Mammary epithelial cell (primary cell): ENCODE measurements at places on chromosomes 3 and 15.
A peak's percentile ranks its signal among the peaks of the same experiment; 100 is the strongest.

- DNase-seq, result no peak
Measured at GRCh38 chr15:22903961-22904534, 65.6 kb downstream of the NIPA2 start.

DNA sequence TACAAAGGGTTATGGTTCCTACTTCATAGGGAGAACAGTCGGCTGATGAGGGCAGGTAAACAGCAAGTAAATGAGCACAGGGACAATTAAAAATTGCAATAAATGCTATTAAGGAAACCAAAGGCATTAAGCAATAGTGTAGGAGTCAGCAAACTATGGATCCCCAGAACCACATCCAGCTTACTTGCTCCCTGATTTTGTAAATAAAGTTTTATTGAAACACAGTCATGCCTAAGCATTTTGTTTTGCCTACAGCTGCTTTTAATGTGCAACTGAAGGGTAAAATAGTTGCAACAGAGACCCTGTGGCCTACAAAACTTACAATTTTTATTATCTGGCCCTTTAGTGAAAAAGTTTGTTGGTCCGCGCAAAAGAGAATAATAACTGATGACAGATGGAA lies 351.2 kb upstream of the NR2F2 start:
- DNase-seq, result no peak

DNA sequence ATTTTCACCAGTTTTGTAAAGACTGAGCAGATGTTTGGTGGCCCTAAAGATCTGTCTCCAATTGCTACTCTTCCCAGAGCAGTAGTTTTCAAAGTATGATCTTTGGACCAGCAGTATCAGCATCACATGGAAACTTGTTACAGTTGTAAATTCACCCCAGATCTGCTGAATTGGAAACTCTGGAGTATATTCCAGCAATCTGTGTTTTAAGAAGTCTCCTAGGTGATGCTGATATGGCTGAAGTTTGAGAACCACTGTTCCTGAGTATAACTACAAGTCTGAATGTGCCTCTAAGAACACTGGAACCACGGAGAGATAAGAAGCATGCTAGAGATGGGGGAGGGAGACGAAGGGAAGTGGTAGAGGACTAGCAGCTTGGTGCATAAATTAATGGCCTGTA lies 45.7 kb downstream of the NUDT16 start:
- DNase-seq, result no peak

DNA sequence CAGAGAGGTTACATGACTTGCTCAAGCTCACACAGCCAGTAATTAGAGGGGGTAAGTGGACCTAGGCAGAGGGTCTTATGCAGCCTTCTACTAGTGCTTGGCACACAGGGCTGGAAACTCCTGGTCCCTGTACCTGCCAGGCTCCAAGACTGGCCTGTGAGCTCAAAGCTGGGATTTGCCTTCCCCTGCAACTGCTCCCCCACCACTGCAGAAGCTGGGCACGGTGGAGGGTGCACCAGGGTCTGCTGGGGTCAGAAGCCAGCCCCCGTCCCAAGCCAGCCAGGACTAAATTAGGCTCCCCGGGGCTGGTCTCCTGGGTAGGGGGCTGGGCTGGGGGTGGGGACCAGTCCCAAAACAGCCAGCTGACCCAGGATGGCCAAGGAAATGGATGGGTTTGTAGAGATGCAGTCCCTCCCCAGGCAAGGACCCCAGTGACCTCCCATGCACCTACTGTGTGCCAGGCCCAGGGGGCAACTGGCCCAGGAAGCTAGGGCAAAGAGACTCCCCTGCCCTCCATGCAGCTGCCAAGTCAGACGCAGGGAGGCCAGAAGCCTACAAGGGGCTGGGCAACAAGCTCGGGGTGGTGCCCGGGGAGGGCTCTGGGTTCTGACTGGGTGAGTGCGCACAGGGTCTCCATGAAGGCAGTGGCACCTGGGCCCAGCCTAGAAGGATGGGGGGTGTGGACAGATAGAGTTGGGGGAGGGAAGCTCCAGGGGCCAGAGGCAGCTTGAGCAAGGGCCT lies 51.8 kb upstream of the LINGO1 start:
- no peak for DNase-seq

- peak; percentile 74 for DNase-seq
Measured at GRCh38 chr15:39582286-39582976, 1.6 kb downstream of the THBS1 start.

DNA sequence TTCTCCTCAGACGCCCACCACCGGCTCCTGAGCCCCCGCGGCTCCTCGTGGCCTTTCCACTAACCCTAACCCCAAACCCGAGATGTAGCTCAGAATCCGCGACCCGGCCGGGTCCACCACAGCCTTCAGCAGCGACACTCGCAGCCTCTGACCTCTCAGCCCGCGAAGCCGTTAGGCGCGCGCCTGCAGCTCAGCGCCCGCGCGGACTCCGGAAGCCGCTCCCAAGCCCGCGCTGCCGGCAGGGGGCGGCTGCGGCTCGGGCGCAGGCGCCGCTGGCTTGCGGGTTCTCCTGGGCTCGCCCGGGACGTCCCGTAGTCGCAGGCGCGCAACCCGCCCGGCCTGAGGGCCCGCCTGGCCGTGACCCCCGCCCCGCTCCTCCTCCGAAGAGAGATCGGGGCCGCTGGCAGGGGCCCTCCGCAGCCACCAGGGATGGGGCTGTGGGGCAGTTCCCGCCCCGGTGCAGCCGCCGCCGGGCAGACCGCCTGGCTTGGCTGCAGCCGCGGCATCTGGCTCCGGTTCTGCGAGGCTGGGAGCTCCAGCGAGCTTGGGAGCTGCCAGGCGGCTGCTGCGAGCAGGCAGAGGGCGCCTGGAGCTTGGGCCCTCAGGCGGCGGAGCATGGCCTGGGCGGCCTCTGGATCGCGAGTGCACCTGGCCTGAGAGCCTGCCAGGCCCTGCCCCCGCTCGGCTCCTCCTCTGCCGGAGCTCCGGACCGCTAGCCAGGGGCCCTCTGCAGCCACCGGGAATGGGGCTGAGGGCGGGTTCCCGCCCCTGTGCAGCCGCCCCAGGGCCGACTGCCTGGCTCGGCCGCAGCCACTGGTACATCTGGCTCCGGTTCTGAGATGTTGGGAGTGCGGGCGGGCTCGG lies 120.7 kb downstream of the LMLN start:
- DNase-seq, result peak; percentile 70

DNA sequence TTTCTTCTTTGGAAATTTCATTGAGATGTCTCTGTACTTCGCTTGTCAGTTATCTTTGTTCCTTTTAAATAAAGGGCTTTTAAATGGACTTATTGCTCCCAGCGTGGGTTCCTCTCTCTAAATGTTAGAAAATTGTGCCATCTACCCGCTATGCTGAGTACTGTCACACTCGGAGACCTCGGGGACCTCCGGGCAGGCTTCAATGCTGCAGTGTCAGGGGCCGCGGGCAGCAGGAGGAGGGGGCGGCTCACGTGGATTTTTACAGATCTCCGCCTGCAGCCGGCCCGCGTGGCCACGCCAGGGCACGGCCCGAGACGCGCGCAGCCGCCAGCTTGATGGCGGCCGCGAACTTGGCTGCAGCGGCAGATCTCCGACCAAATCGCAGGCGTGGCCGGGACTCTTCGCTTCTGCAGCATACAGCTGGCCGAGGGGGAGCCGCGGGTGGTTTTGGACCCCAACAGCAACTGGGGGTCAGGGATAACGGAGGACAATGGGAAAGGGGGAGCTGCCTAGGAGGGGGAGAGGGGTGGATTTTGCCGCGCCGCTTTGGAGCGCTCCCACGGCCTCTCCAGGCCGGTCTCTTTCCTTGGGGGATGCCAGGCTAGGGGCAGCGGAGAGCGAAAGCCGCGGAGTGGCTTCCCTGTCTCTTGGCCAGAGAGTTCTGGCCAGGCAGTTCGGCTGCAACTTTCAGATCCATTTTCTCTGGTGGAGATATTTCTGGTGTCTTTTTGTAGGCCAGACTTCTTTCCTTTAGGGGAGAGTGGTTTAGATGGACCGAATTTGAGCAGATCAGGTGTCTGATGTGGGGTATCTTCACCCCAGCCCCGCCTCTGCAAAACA lies 15.3 kb downstream of the NR2F2 start:
- DNase-seq, result no peak

DNA sequence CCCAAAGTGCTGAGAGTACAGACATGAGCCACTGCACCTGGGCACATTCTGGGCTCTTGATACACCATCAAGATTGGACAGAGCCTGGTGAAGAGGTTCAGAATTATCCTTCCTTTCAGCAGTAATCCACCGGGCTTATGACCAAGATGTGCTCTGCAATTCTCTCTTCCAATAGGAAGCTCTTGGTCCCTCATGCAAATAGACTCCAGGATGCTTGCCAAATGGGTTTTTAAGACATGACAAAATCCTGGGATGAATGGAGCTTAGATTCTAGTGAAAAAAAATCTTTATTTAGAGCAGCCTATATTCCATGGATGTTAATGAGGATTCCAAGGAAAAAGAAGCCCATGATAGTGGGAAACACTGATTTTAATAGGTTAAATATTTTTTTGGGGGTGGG lies 119.1 kb downstream of the SV2B start:
- DNase-seq, result no peak

DNA sequence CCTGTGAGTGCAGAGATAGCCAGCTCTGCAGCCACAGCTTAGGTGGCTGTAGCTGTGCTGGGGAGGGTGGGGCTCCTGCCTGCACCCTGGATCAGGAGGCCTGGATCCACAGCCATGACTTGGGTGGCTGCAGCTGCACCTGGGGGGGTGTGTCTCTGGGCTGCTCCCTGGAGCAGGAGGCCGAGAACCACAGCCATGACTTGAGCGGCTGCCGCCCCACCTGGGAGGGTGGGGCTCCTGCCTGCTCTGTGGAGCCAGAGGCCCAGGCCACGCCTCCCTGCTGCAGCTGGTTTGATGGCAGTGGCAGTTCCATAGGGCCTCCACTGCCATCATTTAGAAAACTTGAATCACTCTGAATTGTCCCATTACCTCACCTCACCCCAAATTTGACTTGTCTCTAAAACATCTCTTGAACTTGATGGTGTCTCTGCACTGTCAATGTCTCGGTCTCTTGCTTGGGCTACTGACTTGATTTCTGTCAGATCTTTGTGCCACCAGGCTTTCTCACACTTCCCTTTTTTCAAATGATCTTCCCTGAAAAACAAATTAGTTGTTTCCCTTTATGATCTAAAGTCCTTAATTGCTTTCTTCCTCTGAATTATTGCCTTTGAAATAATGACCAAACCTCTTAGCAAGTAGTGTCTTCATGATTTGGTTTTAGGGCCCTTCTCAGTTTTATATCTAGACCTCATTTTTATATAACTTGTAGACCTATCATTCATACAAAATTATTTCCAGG lies 313.2 kb upstream of the MME start:
- no peak for DNase-seq

- no peak for DNase-seq
Measured at GRCh38 chr3:171365489-171365888, 94.7 kb downstream of the TNIK start.

- DNase-seq, result no peak
Measured at GRCh38 chr3:161894657-161895056, 398.0 kb downstream of the OTOL1 start.

GRCh38 chr3:86737517-86737916 lies 253.4 kb downstream of the VGLL3 start:
- no peak for DNase-seq

DNA sequence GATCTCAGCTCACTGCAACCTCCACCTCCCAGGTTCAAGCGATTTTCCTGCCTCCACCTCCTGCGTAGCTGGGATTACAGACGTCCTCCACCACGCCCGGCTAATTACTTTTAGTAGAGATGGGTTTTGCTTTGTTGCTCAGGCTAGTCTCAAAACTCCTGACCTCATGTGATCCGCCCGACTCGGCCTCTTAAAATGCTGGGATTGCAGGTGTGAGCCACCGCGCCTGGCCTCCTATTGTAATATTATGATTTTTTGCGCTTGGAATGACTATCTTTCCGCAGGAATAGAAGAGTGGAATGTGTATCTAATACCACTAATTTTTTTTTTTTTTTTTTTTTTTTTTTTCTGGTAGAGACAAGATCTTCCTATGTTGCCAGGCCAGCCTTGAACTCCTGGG lies 1.8 kb downstream of the ARL8B start:
- peak; percentile 28 for DNase-seq

DNA sequence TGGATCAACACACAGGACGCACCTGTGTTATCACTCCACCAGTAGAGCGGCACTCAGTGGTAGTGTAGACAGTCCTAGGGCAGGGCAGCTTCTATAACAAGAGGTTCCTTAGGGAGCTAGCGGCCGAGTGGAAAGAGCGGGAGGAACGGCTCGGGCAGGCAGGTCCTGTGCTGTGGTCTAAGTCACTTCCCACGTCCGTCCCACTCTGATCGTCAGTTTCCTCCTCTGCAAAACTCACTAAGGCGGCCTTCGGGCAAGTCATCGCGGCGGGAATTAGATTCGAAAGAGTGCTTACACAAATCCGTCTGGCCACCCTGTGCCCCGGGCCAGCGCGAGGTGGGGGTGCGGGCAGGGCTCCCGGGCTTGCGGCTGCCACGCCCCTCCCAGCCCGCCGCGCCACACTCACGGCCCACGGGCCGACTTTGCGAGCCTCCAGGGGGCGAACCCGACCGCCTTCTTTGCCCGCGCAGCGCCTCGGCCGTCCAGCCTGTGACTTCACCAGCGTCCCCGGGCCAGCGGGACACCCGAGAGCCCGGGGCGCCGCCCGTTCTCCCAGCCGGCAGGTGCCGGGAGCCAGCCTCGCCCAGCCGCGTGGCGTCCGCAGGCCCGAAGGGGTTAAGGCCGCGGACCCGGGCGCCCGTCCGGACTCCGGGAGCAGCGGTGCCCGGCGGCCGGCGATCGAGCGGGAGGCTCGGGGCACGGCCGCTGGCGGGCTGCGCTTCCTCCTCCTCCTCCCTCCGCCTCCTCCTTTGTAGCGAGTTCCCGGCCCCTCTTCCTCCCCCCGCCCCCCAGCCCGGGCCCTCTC lies 416 bp upstream of the CORO2B start:
- DNase-seq, result peak; percentile 33

DNA sequence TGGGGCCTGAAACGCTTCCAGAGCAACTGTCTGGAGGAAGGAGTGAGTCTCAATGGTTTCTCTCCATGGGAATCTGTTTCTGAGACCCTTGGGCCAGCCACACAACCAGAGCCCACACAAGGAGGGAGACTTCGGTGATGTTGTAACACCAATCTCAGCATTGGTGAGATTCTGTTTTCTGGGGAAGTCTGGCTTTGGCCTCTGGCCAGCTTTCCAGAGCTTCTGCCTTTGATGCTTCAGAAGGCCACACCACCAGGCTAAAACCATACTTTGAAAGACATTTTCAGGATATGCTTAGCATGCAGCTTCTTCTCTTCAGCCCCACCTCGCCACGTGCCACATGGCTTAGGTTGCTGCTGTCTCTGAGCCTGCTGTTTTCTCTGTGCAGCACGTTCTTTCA lies 3.6 kb upstream of the EEFSEC start:
- DNase-seq, result no peak

DNA sequence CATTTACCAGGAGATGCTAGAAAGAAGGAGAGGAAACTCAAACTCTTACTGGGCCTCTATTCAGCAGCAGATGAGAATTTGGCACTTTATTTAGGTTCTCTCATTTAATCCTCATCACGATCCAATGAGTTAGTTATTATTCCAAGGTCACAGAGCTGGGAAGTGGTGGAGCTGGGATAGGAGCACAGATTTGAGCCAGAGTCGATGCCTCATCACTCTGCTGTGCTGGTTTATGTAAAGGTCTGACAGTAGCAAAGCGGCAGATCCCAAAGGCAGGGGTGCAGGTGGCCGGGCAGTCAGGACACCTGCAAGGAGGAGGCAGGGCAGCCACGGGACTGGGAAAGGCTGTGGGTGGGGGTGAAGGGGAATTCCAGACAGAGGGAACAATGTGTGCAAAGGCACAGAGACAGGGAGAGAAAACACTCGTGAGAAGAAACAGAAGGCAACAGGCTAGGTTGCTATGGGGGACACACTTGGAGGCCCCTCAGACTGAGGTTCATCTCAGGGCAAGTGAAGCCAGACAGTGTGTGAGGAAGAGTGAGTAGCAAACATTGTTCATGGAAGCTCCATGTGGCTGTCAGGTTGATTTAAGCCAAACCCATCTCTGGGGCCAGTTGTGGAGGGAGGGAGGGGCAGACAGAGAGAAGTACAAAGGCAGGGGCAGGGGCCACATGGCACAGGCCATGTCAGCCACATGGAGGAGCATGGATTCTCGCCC lies 26.8 kb downstream of the RAB6B start:
- no peak for DNase-seq
